ENCODE measurements at places on chromosomes 11 and 22.

DNA sequence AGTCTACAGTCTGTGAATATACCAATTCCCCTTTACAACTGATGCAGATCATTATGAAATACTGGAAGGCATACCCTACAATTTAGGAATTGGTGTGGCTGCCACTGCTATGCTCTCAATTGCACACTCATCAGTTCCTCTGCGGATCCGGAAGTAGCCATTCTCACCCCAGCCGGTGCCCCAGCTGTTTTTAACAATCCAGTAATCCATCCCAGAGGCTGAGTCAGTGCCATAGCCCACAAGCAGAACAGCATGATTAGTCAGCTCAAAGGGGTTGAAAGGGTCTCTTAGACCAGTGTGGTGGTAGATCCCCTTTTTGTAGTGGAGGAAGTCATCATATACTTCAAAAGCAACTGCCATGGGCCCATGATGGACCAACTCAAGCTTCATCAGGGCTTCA is 43.6 kb downstream of the CTSC start:
- DNase-seq, result no peak

DNA sequence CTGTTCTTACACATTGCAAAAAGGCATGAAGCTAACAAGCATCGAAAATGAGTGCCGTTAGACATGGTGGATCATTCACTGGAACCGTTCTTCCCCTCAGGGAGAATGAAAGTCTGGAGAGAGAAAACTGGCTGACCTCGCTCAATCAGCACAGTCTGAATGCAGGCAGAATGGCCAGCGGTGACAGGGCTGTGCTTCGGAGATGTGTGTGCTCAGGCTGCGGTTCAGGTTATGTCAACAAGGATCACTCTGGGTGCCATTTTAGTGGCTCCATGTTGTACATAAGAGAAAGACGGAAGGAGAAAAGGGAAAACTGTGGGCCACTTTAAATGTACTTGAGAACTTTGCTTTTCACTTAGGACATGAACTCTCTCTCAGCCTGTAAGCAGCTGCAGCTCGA is 749.8 kb upstream of the ARHGAP42 start:
- DNase-seq, result no peak

GRCh38 chr11:79807506-79807905 is 366.7 kb upstream of the TENM4 start:
- no peak for DNase-seq

GRCh38 chr11:31619980-31620379 is 110.4 kb downstream of the ELP4 start:
- no peak for DNase-seq

DNA sequence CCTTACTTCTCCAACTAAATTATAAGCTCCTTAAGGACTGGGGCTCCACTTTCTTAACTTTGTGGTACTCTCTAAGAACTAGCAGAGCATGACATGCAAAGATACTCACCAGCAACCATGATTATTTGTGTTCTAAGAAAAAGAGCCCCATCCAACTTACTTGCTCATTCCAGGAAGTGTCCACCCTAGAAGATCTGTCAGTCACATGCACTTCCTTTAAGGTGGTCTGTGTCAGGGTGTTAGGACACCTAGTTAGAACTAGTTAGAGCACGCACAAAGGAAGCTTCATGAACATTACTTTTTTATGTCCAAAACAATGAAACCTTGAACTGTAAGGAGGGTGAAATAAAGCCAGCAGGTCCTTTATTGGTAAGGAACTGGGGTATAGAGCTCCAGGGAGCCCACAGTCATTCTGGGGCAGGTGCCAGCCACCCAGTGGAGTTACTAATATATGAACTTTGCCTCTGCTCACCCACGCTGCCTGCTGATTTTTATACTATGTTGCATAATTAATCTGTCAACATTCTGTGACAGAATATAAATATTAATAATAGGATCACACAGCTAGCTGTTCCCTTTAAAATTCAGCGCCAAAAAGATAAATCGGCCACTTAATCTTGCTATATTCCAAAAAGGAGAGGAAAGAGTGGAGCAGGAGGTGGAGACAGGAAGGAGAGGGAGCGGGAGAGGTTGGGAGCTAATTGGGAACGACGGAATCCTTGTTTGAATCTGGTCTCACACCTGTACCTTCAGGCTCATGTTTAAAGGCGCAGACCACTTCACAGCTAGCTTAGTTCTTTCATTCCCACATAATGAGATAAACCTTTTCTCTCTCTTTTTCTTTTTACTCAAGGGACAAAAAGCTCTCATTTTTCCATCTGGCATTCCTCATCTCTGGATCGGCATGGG is 755.0 kb downstream of the OPCML start:
- no peak for DNase-seq

DNA sequence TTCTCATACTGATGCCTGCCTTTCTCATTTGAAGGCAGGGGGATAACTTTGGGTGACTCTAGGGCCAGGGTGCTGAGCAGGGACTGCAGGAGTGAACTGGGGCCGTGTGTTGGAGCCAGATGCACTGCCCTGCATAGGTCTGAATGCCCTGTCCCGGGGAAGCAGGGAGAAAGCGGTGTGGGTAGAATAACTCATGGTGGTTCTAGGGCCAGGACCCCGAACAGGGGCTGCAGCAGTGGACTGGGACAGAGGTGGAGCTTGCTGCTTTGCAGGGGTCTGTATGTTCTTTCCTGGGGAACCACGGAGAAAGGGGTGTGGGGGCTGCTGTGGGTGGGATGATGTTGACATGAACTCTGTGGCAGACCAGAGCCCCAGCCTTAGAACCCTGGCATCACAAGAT is 52.9 kb downstream of the GAB4 start:
- no peak for DNase-seq

- no peak for DNase-seq
Observed at GRCh38 chr22:47357493-47357892, 595.0 kb downstream of the TBC1D22A start.

DNA sequence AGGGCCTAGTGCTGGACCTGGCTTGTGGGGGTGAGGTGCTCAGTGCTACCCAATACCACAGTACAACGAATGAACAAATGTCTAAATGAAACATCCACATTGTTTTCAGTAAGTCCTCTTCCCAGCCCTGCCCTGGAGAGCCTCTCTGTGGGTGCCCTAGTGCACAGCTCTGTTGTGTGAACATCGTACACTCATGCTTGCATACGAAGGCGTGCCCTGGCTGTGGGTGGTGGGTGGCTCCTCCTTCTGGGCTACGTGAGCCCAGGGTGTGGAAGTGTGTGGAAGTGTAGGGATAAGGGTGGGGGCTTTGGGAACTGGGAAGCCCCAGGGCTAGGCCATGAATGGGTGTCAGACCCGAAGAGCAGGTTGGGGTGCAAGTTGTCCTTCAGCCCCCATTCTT is 592 bp upstream of the NLRX1 start:
- no peak for DNase-seq

DNA sequence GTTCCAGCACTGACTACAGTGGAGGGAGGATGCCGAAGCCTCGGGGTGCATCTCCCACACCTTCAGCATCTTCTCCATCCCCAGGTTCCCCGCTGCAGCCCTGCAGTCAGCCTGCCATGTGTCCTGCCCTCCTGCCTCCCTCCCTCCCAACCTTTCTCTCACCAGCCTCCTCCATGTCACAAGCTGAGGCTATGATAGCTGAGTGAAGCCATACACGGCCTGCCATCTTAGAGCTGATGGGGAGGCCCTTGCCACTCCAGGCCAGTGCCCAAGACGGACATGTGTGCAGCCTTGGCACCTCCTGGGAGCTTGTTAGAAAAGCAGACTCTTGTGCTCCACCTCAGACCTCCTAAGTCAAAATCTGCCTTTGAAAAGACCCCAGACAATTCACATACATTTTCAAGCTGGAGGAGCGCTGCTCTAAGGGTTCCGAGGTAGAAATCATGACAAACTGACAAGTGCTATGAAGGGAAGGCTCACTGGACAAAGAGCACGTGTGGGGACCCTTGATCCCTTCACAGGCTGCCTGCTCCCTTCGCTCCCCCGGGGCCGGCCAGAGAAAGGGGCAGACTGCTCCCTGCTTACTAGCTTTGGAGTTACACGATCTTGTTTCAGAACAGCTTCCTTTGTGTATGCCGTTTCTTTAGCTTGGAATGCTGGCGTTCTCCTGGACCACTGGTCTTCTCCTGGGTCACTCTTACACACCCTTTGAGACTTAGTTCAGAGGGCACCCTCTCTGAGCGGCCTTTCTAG is 123.9 kb downstream of the ST3GAL4 start:
- DNase-seq, result no peak

DNA sequence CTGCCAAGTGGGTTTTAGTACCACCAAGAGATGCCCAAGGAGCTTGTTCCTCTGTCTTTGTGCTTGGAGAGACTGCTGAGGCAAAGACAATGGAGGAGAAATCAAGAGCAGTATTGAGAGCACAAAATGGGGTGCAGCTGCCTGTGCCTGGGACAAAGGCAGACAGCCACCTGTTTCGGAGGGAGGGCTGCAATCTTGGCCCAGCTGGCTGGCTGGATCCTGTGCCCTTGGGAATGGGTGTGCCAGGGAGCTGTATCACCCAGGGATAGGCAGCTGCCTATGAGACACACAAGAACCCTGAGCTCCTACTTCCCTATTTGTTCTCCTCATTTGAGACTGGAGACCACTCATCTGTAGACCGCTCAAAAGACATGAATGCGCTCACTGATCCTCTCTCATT is 23.3 kb upstream of the CHRM4 start:
- DNase-seq, result no peak

- DNase-seq, result no peak
Observed at GRCh38 chr11:95296621-95297025, 65.6 kb upstream of the SESN3 start.

GRCh38 chr11:99739464-99740089 is 718.8 kb downstream of the CNTN5 start:
- no peak for DNase-seq

- no peak for DNase-seq
Observed at GRCh38 chr11:21132146-21132720, 462.8 kb downstream of the NELL1 start.

GRCh38 chr11:104286129-104286528 is 122.2 kb upstream of the PDGFD start:
- no peak for DNase-seq
